ENCODE measurements at places on chromosomes 2 and 18.

DNA sequence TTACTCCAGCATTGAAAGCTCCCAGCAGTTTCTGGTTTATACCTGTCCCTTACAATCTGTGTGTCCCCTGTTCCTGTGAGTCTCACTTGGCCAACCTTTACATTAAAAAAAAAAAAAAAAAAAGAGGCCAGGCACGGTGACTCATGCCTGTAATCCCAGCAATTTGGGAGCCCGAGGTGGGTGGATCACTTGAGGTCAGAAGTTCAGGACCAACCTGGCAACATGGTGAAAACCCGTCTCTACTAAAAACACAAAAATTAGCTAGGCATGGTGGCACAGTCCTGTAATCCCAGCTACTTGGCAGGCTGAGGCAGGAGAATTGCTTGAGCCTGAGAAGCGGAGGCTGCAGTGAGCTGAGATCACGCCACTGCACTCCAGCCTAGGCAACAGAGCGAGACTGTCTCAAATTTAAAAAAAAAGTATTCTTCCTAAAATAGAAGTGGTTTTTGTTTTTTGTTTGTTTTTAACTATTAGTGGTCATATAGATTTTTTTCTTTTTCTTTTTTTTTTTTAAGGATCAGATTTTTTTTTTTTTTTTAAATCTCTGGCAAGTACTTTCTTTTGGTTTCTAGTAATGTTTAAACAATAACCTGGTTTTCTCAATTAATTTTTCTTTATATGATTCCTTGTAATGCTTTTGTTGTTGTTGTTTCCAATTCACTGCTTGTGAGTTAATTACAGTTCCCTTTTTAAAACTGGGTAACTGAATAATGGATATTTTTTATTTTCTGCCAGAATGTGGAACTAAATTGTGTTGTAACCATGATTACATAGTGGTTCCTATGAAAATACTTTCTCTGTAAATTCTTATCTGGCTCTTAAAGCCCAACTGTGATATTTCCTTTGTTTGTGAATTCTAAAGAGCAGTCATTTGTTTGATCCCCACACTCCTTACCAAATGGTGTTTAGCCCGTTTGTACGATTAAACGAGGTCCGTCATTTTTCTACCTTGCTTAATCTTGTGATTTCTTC is 116.8 kb downstream of the CTAGE1 start:
- DNase-seq, result peak; percentile 2

GRCh38 chr2:139685090-139685983 is 905.1 kb upstream of the NXPH2 start:
- no peak for DNase-seq

- DNase-seq, result no peak
Observed at GRCh38 chr2:23231865-23232264, 153.1 kb upstream of the KLHL29 start.

- no peak for DNase-seq
Observed at GRCh38 chr18:64966667-64967066, 784.1 kb upstream of the CDH7 start.

- no peak for DNase-seq
Observed at GRCh38 chr2:113158884-113159553, 14.8 kb upstream of the PSD4 start.

- DNase-seq, result no peak
Observed at GRCh38 chr2:80591233-80591632, 286.7 kb upstream of the LRRTM1 start.
